ENCODE measurements at places on chromosomes 12 and 14.

DNA sequence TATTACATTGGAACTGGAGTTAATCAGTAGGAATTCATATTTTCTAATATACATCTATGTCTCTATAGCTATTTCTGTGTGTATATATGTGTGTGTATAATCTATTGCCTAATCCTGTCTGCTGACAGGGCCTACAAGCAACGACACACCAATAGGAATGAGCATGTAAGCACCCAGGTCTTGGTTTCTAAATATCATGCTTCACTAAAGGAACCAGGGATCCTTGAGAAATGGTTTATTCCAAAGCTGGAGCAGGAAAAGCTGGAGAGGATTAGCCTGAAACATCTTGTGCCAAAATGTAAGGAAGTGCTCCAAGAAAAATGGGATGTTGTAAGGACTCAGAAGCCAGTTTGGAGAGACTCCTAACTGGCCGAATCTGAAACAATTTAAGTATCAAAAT is 29.3 kb upstream of the LGALS3 start:
- H3K4me3 ChIP-seq, result no peak overlapping the region
- no peak for DNase-seq
- peaks cover 10% of the 10 kb centered on the region for H3K36me3 ChIP-seq
- no peaks in the 10 kb centered on the region for H3K27me3 ChIP-seq

- no peaks in the 10 kb centered on the region for H3K27me3 ChIP-seq
- no peaks in the 10 kb centered on the region for H3K36me3 ChIP-seq
- H3K27ac ChIP-seq, result no peak overlapping the region
- H3K4me3 ChIP-seq, result no peak overlapping the region
- DNase-seq, result no peak
- peaks cover 21% of the 10 kb centered on the region for H3K4me1 ChIP-seq
These were observed 131.8 kb downstream of the ERC1 start for GRCh38 chr12:1122786-1123185.

- peak overlapping the region; percentile 80 for H3K27ac ChIP-seq
- peak; percentile 17 for DNase-seq
- peaks cover 22% of the 10 kb centered on the region for H3K4me1 ChIP-seq
- H3K27me3 ChIP-seq, result peaks cover 10% of the 10 kb centered on the region
These were observed 53.1 kb downstream of the GUCY2C start for GRCh38 chr12:14643251-14643650.

- H3K36me3 ChIP-seq, result peaks cover 2% of the 10 kb centered on the region
- H3K4me3 ChIP-seq, result no peak overlapping the region
- H3K4me1 ChIP-seq, result no peaks in the 10 kb centered on the region
- H3K27ac ChIP-seq, result no peak overlapping the region
These were observed 71.5 kb downstream of the BRMS1L start for GRCh38 chr14:35897616-35898111.

- no peak overlapping the region for H3K4me3 ChIP-seq
- no peaks in the 10 kb centered on the region for H3K4me1 ChIP-seq
- H3K36me3 ChIP-seq, result no peaks in the 10 kb centered on the region
- no peak overlapping the region for H3K27ac ChIP-seq
These were observed 499.0 kb downstream of the GALC start for GRCh38 chr14:87494010-87494409.

GRCh38 chr14:52091928-52092327 is 23.1 kb upstream of the NID2 start:
- H3K27me3 ChIP-seq, result peaks cover 21% of the 10 kb centered on the region
- H3K36me3 ChIP-seq, result no peaks in the 10 kb centered on the region
- no peak overlapping the region for H3K4me3 ChIP-seq
- H3K27ac ChIP-seq, result no peak overlapping the region
- H3K4me1 ChIP-seq, result no peaks in the 10 kb centered on the region

DNA sequence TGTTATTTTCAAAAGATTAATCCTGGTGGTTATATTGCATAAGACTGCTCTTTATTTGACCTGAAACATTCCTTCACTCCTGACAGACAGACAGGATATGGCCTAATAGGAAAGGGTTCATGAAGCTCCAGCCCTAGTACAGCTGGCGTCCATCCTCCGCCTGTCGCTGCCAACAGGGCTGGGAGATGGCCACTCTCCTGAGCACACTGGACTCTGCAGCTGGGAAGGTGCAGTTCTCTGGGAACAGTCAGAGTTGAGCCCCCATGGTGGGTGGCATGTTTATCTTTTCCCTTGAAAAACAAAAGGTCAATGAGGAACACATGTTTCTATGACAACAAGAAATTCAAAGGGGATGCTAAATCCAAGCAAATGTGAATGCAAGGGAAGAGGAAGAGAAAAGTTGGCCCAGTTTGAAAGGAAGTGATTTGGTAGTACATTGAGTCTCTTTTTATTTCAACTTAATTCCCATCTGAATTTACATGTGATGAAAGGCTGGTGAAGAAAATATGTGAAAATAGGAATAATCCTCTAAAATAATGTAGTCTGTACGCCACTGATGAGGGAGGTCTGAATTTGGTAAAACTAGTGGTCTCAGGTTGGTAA is 89.9 kb upstream of the DCN start:
- no peak overlapping the region for H3K4me3 ChIP-seq
- no peaks in the 10 kb centered on the region for H3K36me3 ChIP-seq
- no peaks in the 10 kb centered on the region for H3K27me3 ChIP-seq
- no peak overlapping the region for H3K27ac ChIP-seq
- H3K4me1 ChIP-seq, result no peaks in the 10 kb centered on the region

DNA sequence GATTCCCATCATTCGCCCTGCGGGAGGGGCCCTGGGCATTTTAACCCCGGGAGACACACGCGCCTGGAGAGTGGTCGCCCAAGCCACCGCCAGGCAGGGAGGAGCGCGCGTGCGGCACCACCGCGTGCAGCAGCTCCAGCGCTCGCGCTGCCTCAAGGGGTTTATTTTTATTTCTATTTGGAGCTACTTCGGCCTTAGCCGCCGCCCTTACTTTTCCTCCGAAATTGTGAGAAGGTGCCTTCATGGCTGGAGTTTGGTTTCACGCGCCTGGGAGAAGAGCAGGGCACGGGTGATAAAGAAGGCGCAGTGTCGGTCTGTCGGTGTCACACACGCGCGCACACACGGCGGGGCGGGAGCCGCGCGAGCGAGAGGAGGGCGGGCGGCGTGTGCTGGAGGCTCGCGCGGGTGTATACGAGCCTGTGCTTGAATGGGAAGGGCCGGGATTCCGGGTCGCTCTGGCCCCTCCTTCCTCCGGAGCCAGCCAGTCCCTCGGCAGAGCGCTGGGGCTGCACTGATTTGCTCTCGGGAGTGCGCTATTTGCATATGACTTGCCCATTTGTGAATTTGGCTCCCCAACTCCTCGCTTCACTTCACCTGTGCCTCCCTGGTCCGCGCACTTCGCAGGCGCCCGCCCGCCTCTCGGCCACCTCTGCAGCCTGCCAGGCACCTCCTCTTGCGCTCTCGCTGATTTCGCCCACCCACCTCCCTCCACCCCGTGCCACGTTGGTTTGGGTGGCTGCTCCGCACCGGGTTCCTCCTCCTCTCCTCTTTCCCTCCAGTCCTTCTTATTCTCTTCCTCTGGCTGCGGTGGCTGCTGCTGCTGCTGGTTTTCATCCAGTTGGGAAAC is 932.3 kb downstream of the DIO2 start:
- H3K36me3 ChIP-seq, result no peaks in the 10 kb centered on the region
- H3K4me3 ChIP-seq, result no peak overlapping the region
- no peak for DNase-seq
- peaks cover 50% of the 10 kb centered on the region for H3K27me3 ChIP-seq
- no peaks in the 10 kb centered on the region for H3K4me1 ChIP-seq

- DNase-seq, result no peak
- H3K27ac ChIP-seq, result no peak overlapping the region
- H3K36me3 ChIP-seq, result no peaks in the 10 kb centered on the region
These were observed 69.1 kb downstream of the ARL6IP4 start for GRCh38 chr12:123049398-123050240.

GRCh38 chr14:75333606-75334548 is 55.2 kb downstream of the FOS start:
- no peaks in the 10 kb centered on the region for H3K36me3 ChIP-seq
- H3K4me3 ChIP-seq, result peak overlapping the region; percentile 73
- peak overlapping the region; percentile 86 for H3K27ac ChIP-seq
- DNase-seq, result peak; percentile 27

DNA sequence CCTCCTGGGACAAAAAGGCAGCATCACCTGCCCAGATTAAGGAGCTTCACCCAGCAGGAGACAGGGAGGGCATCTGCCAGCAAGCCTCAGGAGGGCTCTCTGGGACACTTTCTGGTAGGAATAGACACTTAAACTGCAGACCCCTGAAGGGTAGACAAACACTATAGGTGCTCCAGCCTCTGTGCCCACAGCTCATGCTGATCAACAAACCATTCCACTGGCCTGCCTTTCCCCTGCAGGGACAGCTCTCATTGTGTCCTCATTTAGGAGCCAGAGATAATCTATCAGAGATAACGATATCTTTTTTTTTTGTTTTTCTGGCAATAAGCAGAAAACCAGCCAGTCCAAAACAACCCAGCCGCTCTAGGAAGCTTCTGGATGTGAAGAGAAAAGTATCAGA is 251.8 kb upstream of the CCDC196 start:
- no peaks in the 10 kb centered on the region for H3K4me1 ChIP-seq
- no peak for DNase-seq
- no peaks in the 10 kb centered on the region for H3K36me3 ChIP-seq
- no peak overlapping the region for H3K4me3 ChIP-seq
- H3K27ac ChIP-seq, result no peak overlapping the region
- peaks cover 9% of the 10 kb centered on the region for H3K27me3 ChIP-seq

DNA sequence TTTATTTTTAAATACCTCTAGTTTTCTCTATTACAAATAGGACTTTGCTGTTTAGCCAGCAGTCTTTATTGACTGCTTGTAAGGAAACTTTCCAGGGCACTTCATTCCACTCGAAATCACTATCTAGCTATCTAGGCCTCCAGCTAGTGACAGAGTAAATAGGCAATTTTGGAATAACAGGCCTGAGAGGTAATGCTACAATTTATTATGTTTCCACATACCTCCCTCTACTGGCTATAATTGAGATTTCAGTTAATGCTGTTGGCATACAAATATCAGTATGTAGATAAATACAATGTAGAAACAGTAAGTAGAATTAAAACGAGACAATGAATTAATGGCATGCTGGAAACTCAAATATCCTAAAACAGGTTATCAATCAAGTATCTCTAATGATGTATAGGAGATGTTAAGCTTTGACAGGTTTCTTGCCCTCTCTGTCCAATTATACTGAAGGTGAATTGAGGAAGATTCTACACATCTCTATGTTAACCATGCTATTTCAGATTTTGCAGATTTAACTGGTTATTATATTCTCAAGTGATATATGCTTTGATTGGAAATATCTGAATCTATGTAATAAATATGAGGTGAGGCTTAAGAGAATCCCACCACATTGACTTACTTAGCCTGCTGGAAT is 7.2 kb downstream of the DTD2 start:
- H3K36me3 ChIP-seq, result peaks cover 14% of the 10 kb centered on the region
- no peaks in the 10 kb centered on the region for H3K27me3 ChIP-seq
- H3K27ac ChIP-seq, result no peak overlapping the region
- peaks cover 10% of the 10 kb centered on the region for H3K4me1 ChIP-seq
- DNase-seq, result no peak

- DNase-seq, result no peak
- H3K27me3 ChIP-seq, result no peaks in the 10 kb centered on the region
- H3K4me3 ChIP-seq, result no peak overlapping the region
- H3K27ac ChIP-seq, result no peak overlapping the region
- peaks cover 3% of the 10 kb centered on the region for H3K4me1 ChIP-seq
- H3K36me3 ChIP-seq, result no peaks in the 10 kb centered on the region
These were observed 10.3 kb downstream of the PACS2 start for GRCh38 chr14:105324871-105325270.

- no peak for DNase-seq
- H3K36me3 ChIP-seq, result no peaks in the 10 kb centered on the region
- H3K27me3 ChIP-seq, result no peaks in the 10 kb centered on the region
These were observed 457.7 kb upstream of the SYT1 start for GRCh38 chr12:78406828-78407227.

DNA sequence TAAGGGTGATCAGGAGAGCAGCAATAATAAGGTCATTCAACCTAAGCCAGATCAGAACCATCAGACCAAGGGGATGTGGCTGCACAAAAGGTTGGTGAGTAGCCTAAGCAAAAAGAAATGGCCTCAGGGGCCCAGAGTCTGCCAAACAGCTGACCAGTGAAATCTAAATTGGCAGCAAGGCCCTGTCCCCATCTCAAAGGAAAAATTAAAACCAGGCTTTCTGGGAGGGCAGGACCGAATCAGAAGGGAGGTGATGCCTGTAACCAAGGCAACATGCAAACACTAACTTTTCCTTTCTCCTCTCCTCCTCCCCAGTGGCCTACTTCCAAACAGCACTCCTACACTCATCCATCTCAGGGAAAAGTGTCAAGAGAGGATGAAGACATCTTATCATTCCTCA is 256.4 kb downstream of the NUAK1 start:
- no peaks in the 10 kb centered on the region for H3K27me3 ChIP-seq
- H3K36me3 ChIP-seq, result no peaks in the 10 kb centered on the region
- no peaks in the 10 kb centered on the region for H3K4me1 ChIP-seq
- H3K4me3 ChIP-seq, result no peak overlapping the region

DNA sequence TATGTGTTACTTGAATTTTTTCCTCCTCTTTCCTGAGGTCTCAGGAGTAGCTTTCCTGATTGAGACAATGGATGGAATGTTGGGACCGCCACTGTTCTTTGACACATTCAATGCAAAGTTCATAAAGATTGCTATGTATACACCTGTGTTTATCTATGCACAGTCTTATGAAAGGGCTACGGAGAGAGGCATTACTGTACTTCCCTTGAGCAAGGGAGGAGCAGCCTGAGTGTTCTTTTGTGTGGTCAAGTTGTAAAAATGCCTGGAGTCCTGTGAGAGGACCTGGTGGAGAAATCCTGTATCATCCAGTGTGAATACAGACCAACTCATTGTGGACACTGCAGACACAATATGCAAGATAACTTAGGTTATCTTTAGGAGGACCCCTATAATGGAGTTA is 1.2 kb downstream of the SRGAP1 start:
- no peak overlapping the region for H3K4me3 ChIP-seq
- no peak for DNase-seq
- H3K27me3 ChIP-seq, result peaks cover 42% of the 10 kb centered on the region
- H3K4me1 ChIP-seq, result peaks cover 10% of the 10 kb centered on the region
- H3K36me3 ChIP-seq, result peaks cover 2% of the 10 kb centered on the region

GRCh38 chr12:71682466-71682865 is 3.4 kb upstream of the TMEM19 start:
- H3K36me3 ChIP-seq, result no peaks in the 10 kb centered on the region
- H3K27me3 ChIP-seq, result no peaks in the 10 kb centered on the region
- no peak overlapping the region for H3K27ac ChIP-seq
- peaks cover 11% of the 10 kb centered on the region for H3K4me1 ChIP-seq
- H3K4me3 ChIP-seq, result no peak overlapping the region

GRCh38 chr12:122943196-122943595 is 23.1 kb downstream of the ABCB9 start:
- H3K27me3 ChIP-seq, result no peaks in the 10 kb centered on the region
- H3K27ac ChIP-seq, result no peak overlapping the region
- no peaks in the 10 kb centered on the region for H3K36me3 ChIP-seq
- no peak overlapping the region for H3K4me3 ChIP-seq

GRCh38 chr12:49133014-49133413 is 1.8 kb upstream of the TUBA1B start:
- DNase-seq, result no peak
- peaks cover 32% of the 10 kb centered on the region for H3K36me3 ChIP-seq
- H3K27me3 ChIP-seq, result peaks cover 3% of the 10 kb centered on the region
- H3K4me3 ChIP-seq, result peak overlapping the region; percentile 92
- H3K4me1 ChIP-seq, result peaks cover 27% of the 10 kb centered on the region

- peaks cover 15% of the 10 kb centered on the region for H3K27me3 ChIP-seq
- H3K27ac ChIP-seq, result no peak overlapping the region
- H3K4me3 ChIP-seq, result no peak overlapping the region
- no peaks in the 10 kb centered on the region for H3K4me1 ChIP-seq
- H3K36me3 ChIP-seq, result no peaks in the 10 kb centered on the region
These were observed 3.7 kb upstream of the CLEC6A start for GRCh38 chr12:8452036-8452435.

All from T-helper 2 cell treated with Interferon-gamma antibody and Interleukin-4, amounts not matched to agents 5 μg/mL and 100 μg/mL, for 36 hours (primary cell).